ENCODE measurements at places on chromosomes 2 and 18.

DNA sequence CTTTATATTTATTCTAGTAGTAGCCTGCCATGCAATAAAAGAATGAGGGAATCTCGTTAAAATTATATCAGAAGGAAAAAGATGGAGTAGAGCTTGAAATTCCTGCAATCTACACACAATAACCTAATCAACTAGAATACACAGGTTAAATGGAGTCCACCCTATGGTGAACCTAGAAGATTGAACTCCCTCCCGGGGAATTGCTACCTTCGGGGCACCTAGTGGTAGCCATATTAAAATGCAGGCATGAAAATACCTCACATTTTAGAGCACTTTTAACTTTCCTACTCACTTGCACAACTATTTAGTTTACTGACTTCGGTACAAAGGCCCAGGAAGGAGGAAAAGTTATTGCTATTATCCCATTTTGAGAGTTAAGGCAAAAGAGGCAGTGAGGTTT is 174.5 kb downstream of the SS18 start:
- no peak for DNase-seq

GRCh38 chr2:192373221-192373620 is 178.5 kb upstream of the TMEFF2 start:
- no peak for DNase-seq

DNA sequence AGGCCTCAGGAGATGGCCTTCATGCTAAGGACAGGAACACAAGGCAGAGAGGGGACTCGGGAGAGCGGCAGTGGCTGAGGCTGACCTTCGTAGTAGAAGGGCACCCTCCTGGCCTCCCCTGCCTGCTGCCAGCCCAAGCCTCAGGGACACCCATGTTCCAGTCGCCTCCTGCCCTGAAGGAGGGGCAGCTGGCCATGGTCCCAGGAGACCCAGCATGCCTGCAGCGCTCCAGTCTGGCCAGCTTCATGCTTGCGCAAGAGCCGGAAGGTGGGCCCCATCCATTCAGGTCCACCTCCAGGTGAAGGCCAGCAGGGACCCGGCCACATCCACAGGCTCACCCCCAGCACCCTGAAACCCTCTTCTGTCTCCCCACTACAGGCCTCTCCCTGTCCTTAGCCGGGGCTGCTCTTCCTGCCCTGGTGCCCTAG is 35.0 kb downstream of the BIN1 start:
- no peak for DNase-seq

DNA sequence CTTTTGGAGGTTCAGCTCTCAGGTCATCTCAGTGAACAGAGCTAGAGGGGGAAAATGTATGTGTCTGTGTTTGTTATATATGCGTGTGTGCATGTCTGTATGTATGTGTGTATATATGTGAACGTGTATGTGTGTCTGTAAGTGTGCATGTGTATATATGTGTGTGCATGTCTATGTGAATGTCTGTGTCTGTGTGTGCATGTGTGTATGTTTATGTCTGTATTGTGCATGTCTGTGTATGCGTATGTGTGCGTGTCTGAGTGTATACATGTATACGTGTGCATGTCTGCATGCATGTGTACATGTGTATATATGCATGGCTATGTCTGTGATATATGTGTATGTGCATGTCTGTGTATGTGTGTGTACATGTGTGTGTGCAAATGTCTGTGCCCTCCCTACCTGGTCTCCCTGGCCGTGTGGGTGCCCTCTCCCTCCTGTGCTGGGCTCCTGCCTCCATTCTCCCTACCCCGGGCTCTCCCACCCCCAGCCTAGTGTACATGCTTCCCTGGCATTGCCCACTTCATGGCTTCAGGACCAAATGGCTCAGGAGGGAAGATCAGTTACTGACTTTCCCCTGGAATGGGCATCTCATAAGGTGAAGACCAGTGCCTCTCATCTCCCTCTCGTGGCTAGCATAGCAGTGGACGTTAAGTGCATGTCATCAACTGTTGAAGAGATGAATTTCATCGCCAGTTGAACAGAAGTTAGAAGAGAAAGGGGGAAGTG is 49.9 kb downstream of the TRAF3IP1 start:
- DNase-seq, result no peak

DNA sequence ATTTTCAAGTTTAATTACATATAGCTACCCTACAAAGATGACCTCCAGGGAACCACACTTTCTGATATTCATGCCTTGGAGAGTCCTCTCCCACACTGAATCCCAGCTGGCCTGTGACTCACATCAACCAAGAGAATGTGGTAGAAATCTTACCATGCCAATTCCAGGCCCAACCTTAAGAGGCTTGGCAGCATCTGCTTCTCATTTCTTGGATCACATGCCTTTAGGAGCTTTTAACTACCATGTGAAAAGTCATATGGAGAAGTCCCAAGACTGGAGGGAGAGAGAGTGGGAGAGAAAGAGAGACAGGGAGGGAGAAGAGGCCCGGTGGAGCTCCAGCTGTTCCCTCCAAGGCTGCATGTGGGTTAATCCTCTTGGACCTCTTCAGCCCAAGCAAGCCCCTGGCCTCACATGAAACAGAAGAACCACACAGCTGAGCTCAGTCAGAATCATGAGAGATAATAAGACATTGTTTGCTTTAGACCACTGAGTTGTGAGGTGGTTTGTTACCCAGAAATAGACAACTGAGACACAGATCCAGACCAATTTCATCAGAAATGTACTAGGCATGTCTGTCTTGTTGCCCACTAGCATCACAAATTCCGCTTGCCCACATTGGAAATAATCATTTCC is 190.7 kb downstream of the MTCL1 start:
- no peak for DNase-seq

GRCh38 chr2:147008481-147008880 is 836.3 kb upstream of the ACVR2A start:
- DNase-seq, result no peak

- DNase-seq, result no peak
These were observed 378.4 kb downstream of the RPRM start for GRCh38 chr2:153100151-153100550.

DNA sequence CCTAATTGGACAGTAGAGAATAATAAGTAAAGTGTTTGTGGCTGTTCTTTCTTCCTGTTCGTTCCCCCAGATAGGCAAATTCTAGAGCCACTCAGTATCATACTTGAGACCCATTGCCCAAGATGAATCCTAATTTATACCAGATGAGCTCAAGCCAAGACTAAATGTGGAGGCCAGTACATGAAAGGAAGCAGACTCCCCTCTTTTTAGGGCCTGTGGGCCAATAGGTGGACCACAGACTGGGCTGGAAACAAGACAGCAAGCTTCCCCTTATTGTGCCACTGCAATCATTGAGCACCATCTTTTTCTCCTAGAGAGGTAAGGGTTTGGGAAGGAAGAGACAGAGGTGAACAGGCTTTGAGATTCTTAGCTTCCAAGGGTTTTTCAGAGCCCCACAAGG is 141.9 kb downstream of the MGAT5 start:
- DNase-seq, result no peak

- no peak for DNase-seq
These were observed 39.3 kb downstream of the PELI1 start for GRCh38 chr2:64104933-64105332.

GRCh38 chr2:46086578-46087070 is 210.6 kb upstream of the EPAS1 start:
- no peak for DNase-seq

DNA sequence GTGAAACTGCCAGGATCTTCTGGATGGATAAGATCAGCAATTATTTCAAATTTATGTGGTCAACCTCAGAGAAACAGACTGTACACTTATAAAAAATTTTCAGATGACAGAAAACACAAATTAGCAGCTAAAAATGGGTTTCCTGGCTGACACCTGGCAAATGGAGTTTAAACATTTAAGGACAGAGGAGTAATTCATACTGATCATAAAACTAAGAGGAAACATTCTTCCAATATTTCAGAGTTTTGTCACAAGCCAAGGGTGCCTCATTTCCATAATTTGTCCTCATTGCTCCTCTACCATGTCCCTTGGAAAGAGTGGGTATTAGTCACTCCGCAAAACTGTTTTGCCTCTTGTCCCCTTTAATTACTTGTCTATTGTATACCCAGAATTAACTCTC is 70.2 kb downstream of the TMEFF2 start:
- no peak for DNase-seq

DNA sequence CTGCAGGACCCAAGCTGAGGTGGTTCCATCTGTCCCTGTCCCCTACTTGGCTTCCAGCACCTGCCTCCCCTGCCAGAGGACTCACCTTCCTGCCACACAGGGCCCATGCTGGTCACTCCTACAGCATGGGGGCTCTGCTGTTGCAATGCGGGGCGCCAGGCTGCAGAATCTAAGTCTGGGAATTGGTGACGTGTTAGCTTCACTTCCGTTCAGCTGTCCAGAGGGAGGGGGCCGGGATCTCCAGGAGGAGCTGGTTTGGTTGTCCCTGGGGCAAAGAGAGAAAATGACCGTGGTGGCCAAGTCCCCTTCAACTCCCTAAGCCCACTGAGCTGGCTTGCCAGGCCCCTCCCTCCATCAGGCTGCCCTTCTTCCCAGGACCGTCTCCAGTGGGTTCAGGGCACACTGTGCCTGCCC is 69.5 kb downstream of the IL1R2 start:
- no peak for DNase-seq

DNA sequence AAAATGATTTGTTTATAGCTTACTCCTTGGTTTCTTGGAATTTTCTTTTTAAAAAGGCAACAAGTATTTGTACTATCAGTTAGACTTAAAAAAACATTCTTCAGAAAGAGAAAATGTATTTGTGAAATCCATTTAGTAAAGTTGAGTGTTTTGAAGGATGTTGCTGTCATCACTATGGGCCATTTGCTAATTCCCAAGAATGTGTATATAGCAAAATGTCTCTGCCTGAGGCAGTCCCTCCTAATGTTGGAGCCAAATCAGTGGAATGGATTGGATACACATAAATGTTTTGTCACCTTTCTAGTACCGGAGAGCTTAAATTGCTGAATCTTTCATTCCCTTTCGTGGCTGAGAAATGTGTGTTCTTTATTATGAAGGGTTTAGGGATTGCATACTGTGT is 890.2 kb upstream of the ZEB2 start:
- DNase-seq, result no peak

DNA sequence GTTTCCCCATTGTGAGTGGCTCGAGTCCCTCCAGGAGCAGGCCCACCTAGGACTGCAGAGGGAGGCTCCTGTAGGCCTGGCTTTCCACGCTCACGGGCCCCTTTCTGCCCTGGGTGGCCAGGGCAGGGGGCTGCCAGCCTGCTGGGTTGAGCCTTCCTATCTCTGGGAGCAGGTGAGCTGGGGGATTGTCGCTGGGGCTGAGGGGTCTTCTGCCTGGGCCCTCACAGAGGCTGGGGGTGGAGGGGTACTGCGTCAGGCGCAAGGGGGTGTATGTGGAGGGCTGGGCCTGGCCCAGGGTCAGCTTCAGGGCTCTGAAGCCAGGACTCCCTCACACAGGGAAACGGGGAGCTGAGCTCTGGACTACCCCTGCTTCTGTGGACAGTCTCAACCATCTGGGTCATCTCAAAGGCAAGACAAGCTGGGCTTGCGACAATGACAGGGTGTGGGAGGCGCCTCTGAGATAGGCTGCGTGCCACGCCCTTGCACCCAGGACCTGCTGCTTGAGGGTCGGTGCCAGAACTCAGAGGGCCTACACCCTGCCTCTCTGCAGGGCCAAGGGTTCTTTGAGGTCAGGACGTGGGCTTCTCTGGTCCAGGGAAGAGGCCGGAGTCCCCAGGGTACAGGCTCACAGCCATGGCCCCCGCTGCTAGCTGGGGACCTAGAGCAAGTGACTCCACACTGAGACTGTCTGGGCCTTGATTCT is 206.1 kb downstream of the TWIST2 start:
- DNase-seq, result no peak

DNA sequence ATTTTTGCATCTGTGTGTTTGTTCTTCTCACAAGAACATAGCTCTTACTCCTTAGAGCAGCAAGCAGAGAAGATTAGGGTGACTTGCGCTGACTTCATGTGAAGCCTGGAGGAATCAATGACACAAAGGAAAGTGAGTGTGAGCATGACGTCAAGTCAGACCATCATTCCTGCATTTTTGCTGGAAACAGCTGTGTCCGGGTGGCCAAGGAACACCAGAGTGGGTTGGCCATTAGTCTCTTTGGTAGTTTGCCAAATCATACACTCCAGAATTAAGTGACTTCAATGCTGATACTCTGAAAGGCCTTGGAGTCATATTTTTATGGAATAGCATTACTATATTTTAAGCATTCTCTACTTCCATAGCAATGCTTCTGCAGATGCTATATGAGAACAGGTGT is 597.2 kb downstream of the DCDC2C start:
- no peak for DNase-seq

- no peak for DNase-seq
These were observed 9.2 kb downstream of the HS6ST1 start for GRCh38 chr2:128309280-128310093.

- no peak for DNase-seq
These were observed 108.9 kb downstream of the INSIG2 start for GRCh38 chr2:118197011-118197675.

Data from T follicular helper cell (primary cell).